ENCODE measurements at places on chromosomes 6 and 20. TPM values are rescaled to one million over a fixed set of nuclear protein-coding genes. Genes with fewer than 3 reads are reported as not detected.

The DYNLT2 gene
- 3.3 TPM for total RNA-seq

The SIRPD gene
- total RNA-seq: not detected

The SLC22A7 gene
- not detected for total RNA-seq

GRCh38 chr6:112781241-112781640, 434.1 kb downstream of the RFPL4B start:
- DNase-seq: no peak

DNA sequence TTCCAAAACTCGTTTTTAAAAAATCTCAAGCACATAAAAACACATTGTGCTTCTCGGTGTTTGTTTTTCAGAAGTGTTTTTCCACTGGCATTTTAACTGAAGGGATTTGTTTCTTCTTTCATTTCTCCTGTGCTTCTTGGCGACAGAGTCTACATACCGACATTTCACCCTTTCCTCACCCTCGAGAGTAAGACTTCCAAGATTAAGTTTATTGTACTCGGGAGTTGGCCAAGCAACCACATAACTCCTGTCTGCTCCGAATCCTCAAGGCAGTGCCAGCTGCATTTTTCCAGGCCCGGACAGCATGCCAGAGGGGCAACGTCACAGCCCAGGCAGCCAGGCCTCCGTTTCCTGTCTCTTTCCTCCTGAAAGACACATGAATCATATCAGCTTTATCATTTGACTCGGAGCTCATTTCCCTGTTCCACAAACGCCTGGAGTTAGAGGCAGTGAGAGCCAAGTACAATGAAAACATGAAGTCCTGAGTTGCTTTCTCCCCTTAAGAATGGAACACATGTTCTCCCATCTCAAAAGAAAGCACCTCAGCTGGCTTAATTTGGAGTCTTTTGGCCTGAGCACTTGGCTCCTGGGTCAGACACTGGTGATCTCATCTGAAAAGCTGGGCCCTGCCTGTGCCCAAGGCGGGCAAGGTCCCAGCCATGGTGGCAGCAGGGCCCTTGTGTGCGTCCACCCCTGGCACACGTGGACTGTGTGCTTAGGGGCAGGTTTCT, 23.2 kb upstream of the FAM50B start:
- DNase-seq: peak; percentile 78

GRCh38 chr6:157335829-157336228, 12.5 kb upstream of the TMEM242 start:
- no peak for DNase-seq

GRCh38 chr6:52745764-52746201, 17.5 kb downstream of the GSTA2 start:
- DNase-seq: no peak
